ENCODE measurements at places on chromosomes 11 and 22.

DNA sequence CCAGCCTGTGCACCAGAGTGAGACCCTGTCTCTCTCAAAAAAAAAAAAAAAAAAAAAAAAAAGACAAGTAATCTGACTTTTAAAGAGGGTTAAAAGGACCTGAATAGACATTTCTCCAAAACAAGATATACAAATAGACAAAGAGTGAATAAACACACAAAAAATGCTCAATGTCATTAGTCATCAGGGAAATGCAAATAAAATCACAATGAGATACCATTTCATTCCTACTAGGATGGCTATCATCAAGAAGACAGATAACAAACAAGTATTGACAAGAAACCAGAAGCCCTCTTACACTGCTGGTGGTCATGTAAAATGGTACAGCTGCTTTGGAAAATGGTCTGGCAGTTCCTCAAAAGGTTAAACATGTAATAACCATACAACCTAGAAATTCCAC lies 4.1 kb downstream of the RIC3 start:
- no peak for DNase-seq

DNA sequence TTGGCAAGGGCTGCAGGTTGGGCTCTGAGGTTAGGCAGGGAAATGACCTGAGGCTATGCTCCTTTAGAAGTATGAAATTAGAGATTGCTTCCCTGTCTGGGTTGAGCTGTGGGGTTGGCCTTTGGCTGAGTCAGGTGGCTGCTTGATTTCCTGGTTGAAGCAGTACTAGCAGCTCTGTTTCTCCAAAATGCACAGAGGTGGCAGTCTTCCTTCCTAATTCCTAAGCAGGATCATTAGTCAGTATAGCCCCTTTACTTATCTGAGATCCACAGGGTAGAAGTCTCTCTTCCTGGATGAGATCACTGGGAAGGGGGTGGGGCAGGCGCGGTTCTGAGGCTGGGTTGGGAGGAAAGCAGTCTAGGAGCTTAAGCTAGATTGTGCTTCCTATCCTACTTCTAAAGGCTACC lies 1917.5 kb downstream of the LRRC4C start:
- DNase-seq, result no peak

GRCh38 chr22:36228944-36229343 lies 10.4 kb downstream of the APOL2 start:
- no peak for DNase-seq

GRCh38 chr11:111047374-111047773 lies 198.2 kb upstream of the POU2AF2 start:
- no peak for DNase-seq

- no peak for DNase-seq
Measured at GRCh38 chr11:106449763-106450162, 372.3 kb downstream of the AASDHPPT start.

DNA sequence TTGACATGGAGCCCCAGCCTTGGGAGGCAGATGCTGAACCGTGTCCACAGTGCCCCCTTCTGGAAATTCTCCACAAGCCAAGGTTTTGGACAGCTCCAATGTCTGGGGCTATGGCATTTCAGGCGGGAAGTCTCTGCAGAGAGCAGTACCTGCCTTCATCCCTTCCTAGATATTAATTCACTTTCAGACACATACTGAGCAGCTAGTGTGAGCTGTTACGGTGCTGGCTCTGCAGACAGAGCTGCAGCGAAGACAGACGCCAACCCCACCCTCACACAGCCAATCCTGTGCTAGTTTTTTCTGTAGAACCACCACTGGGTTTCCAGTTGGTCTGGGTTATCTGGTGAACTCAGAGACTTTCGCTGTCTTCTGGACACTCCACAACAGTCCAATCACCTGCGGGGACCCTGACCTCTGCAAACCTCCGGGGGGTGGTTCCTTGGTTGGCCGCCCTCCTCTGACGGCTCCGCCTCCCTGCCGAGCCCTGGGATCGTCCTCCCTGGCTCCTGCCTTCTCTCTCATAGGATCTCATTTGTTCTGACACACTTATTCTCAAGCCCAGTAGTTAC lies 9.1 kb downstream of the LMF2 start:
- DNase-seq, result no peak

GRCh38 chr11:31651208-31651607 lies 141.6 kb downstream of the ELP4 start:
- DNase-seq, result no peak

- no peak for DNase-seq
Measured at GRCh38 chr22:46744581-46744980, 6.5 kb upstream of the CERK start.

DNA sequence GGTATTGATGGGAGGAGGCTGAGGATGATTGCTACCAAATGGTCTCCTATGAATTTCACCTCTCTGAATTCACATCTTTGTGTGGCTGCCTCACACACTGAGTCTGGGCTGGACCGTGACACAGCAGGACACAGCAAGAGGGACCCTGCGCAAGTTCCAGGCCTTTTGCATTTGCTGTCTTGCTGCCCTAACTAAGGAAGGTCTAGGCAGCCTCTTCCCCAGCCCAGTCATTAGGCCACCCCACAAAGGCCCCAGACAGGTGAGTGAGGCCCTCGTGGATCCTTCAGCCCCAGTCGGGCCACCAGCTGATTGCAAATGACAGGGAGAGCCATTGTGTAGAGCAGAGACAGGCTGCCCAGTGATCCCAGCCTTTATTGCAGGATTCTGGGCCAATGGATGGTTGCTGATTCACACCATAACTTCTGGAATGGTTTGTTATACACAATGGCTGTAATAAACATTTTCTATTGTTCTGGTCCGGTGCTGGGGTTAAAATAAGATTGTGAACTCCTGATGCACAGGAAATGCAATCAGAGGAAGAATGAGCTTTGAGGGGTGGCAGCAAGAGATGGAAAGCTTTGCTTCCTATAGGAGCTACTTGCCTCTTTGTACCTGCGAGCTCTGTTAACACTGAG lies 28.5 kb upstream of the CSNK2A3 start:
- DNase-seq, result no peak

- no peak for DNase-seq
Measured at GRCh38 chr11:61752117-61752924, at the start of gene MYRF. Gene MYRF, plus strand, starts transcription at chr11:61752636. Its CDS starts 109 bp downstream, at chr11:61752745.

GRCh38 chr11:76625472-76626186 lies 44.9 kb downstream of the LRRC32 start:
- DNase-seq, result no peak

- DNase-seq, result no peak
Measured at GRCh38 chr11:75603791-75604736, 42.0 kb downstream of the SERPINH1 start.

- DNase-seq, result no peak
Measured at GRCh38 chr22:48960980-48961660, 866.6 kb downstream of the BRD1 start.

DNA sequence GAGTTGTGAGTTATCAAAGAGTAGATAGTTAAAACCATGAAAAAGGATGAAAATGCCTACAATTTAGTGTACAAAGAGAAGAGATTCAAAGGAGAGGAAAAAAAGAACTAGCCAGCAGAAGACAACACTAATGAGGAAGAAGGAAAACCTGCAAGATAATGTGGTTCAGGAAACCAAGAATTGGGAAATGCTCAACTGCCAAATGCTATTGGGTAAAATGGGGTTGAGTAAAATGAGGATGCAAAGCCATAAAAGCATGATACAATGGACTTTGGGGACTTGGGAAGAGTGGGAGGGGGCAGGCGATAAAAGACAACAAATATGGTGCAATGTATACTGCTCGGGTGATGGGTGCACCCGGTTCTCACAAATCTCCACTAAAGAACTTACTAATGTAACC lies 7.6 kb upstream of the OR52K2 start:
- no peak for DNase-seq

DNA sequence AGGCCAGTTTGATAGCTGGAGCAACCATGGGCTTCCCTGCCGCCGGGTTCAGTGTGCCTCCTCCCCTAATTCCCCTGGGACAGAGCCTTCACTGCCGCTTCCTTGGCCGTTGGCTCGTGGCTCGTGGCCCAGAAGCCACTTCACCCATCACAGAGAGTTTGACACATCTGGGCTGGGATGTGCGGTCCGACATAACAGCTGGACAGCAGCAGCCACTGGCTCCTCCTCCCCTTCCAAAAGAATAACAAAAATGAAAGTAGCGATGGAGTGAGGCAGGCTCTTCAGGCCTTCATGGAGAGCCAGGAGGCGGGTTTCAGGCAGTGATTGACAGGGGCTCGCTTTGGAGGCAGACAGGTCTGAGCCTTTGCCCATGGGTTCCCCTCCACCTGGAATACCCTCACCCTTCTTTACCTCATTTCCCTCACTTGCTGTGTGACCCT lies 8.2 kb downstream of the CREB3L1 start:
- DNase-seq, result no peak

- no peak for DNase-seq
Measured at GRCh38 chr22:24975813-24976341, 23.4 kb downstream of the KIAA1671 start.

DNA sequence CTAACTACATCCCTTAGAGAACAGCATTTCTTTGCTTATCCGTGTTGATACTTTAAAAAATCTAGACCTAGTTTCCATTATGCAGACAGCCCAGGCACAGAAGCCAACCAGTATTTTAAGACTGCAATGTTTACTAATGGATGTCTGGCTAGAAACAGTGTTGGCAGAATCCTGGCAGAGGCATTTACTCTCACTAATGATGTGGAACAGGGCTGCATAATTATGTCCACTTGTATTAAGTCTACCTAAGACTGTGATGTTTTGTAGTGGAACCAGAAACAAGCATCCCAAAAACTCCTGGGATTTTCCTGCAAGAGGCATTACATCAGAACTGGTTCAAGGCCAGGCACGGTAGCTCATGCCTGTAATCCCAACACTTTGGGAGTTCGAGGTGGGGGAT lies 50.2 kb upstream of the PICALM start:
- DNase-seq, result no peak

GRCh38 chr22:19974268-19974861 lies 32.7 kb upstream of the TXNRD2 start:
- peak; percentile 54 for DNase-seq

- no peak for DNase-seq
Measured at GRCh38 chr11:3866206-3866605, 10.7 kb downstream of the STIM1 start.

DNA sequence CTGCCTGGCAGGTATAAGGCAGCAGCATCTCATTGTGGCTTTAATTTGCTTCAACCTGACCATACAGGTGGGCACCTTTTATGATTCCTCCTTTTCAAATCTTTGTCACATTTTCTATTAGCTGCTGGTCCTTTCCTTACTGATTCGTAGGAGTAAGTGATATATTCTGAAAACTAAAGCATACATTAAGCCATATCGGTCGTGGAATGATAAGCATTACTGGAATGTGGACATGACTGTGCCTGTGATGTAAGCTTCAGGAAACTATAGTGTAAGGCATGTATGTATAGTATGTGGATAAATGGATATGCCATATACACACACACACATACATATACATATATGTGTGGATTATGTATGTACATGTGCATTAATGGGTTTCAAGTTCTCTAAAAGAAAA lies 20.8 kb downstream of the YPEL1 start:
- DNase-seq, result no peak

- no peak for DNase-seq
Measured at GRCh38 chr11:76321820-76322524, 59.0 kb downstream of the THAP12 start.

- DNase-seq, result no peak
Measured at GRCh38 chr11:40787224-40787623, 672.2 kb downstream of the LRRC4C start.

- DNase-seq, result peak; percentile 55
Measured at GRCh38 chr11:63564056-63564774, 1.0 kb upstream of the PLAAT2 start.

- no peak for DNase-seq
Measured at GRCh38 chr11:40328890-40329614, 1130.4 kb downstream of the LRRC4C start.

DNA sequence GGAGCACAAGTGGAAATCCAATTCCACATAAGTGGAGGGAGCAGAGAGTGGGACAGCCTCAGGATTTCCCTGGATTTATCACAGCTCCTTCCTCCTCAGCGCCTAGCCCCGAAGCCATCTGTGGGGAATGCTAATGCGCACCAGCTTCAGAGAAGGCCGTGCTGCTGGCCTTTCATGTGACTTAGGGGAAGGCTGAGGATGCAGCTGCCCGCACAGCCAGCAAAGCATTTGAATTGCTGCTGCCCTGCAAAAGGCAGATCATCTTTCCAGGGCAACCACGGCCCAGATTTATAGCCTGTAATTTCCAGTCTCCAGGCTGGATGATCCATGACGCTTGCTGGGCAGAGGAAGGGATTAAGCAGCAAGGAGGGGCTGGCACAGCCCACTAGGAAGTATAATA lies 29.9 kb downstream of the SYN3 start:
- DNase-seq, result no peak

DNA sequence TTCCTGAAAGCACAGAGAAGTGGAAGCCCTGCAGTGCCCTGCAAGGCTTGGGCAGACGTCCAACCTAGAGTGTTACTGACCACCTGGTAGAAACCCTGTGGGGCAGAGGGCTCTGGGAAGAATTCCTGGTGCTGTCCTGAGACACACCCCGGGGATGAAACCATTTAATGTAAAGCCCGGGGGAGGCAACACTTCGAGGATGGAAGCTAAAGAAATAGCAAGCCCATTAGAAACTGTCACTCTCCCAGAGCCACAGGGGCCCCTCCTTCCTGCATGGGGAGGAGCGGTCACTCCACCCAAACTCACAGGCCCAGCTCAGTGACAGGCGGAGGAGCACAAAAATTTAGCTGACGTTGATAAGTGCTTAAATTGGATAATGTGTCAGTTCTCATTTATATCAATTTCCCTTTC lies 57.6 kb downstream of the NRXN2 start:
- DNase-seq, result no peak

GRCh38 chr11:76277298-76278175 lies 71.2 kb upstream of the WNT11 start:
- DNase-seq, result no peak

GRCh38 chr11:92295175-92296137 lies 70.8 kb downstream of the FAT3 start:
- no peak for DNase-seq

DNA sequence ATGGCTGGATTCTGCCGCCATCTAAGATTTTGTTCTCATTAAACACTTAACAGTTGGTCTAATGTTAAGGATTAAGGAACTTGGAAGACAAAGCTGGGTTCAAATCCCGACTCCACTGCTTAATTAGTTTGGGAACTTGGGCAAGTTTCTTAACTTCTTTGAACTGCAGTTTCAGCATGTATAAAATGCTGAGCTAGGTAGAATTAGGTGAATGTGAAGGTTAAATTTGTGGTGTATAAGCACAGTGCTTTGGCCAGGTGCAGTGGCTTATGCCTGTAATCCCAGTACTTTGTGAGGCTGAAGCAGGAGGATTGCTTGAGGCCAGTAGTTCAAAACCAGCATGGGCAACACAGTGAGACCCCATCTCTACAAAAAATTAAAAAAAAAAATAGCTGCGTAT lies 160.7 kb upstream of the RASSF10 start:
- DNase-seq, result no peak

GRCh38 chr22:44426981-44427380 lies 71.1 kb downstream of the RTL6 start:
- DNase-seq, result no peak

DNA sequence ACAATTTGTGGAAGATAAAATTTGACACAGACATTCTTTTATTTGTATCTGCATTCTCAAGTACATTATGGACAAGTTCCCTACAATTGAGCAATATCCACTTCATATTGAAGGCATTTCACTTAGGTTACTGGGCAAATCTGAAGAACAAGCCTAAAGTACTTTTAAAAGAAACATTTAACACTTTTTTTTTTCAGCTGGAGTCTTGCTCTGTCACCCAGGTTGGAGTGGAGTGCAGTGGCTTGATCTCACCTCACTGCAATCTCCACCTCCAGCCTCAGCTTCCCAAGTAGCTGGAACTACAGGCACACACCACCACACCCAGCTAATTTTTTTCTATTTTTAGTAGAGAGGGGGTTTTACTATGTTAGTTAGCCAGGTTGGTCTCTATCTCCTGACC lies 70.2 kb downstream of the OR4C45 start:
- DNase-seq, result no peak

Data from amygdala (tissue), 56 donors.